ENCODE measurements at places on chromosomes 5 and 9. TPM values are rescaled to one million over a fixed set of nuclear protein-coding genes. Genes with fewer than 3 reads are reported as not detected.
A peak's percentile ranks its signal among the peaks of the same experiment; 100 is the strongest.

APBA1 gene
- 0.20 TPM for total RNA-seq

CYLC2 gene
- not detected for total RNA-seq

DNA sequence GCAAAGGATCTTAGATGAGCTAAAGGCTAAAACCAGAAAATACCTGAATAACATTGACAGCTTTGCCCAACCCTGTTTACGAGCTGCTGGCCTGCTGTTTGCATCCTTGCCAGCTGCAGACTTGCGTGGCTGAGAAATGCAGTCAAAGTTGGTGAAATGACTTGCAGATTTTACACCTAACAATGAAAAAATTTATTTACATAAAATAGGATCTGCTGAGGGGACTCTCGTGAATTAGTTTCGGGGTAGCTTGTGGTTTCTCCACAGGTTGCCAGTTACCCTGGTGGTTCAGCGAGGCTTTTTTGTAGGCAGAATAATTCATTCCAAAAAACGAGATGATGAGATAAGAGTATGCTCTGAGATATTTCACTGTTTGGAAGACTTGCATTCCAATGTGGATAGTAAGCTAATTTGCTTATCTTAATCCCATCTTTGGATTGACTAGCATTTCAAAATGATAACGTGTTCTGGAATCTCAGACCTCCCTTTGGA lies 65.7 kb upstream of the FANCC start:
- peak; percentile 22 for DNase-seq

DNA sequence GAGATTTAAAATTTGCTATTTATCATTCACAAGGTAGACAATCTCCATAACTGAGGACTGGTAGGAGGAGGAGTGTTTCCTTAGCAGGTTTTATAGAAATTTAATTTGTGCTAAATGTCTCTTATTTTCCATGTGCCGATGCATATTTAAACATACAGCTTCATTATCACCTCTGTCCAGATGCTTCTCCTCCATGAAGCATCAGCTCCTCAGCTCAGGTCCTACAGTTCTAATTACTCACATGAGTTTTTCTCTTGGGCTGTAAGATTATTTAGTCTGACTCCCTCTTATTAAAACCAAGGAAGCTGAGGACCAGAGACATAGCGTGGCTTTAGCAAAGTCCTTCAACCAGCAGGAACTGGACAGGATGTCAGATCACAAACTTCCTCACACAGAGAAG lies 300.2 kb upstream of the PANK3 start:
- DNase-seq, result no peak

DNA sequence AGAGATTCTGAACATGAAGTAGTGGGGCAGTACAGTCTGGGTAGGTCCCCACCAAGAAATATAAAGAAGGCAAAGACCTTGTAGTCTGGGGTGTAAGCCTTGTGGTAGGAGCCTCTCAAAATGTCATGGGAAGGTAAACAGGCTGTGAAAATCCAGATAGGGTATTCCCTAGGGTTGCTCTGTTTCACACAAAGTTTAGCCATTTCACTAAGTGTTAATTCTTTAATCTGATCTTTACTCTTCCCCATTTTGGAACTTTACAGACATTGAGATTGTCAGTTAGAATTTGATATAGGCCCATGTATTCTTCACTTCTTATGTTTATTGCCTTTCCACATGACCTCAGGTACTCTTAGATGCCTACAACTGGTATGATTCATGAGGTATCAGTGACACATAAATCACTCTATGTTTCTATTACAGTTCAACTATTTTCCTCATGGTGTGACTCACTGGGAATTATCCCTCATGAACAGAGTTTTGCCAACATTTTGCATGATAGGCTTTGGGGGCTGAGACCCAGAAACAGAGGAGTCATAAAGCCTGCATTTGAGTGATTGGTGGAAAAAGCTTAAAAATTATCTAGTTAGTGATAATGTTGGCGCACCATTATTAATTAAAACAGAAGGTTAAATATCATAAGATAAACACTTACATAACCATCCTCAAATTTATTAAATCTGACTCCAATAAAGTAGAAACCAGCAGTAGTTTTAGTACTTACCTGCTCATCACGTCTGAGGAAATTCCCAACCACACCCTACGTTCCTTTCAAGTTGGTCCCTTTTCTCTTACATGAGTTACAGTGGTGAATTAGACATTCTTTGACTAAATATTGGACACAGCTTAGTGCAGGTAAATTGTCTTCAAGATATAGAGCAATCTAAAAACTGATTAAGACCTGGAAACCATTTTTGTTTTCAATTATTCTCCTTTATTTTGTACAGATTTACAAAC lies 399.8 kb upstream of the MEF2C start:
- DNase-seq, result peak; percentile 29

GRCh38 chr9:79236466-79236865 lies 335.3 kb upstream of the TLE4 start:
- DNase-seq, result no peak
